ENCODE measurements at places on chromosomes 13 and 19.

GRCh38 chr19:54430306-54431254 is 15.3 kb downstream of the TTYH1 start:
- no peak for DNase-seq

DNA sequence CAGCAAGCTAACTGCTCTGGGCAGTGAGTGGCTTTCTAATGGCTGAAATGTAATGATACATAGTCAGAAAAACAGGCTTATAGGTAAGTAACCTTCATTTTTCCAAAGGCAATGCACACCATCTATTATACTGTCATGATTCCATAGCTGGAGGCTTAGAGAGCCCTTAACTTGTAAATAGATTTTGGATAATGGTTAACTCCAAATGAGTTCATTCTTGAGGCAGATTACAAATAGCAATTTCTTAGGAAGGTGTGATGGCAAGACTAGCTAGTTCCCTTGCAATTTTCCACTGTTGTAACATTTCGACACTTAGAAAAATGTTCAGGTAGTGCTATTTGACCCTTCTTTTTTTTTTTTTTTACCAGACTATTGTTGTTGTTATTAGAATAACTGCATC is 789.8 kb upstream of the PCDH9 start:
- no peak for DNase-seq

DNA sequence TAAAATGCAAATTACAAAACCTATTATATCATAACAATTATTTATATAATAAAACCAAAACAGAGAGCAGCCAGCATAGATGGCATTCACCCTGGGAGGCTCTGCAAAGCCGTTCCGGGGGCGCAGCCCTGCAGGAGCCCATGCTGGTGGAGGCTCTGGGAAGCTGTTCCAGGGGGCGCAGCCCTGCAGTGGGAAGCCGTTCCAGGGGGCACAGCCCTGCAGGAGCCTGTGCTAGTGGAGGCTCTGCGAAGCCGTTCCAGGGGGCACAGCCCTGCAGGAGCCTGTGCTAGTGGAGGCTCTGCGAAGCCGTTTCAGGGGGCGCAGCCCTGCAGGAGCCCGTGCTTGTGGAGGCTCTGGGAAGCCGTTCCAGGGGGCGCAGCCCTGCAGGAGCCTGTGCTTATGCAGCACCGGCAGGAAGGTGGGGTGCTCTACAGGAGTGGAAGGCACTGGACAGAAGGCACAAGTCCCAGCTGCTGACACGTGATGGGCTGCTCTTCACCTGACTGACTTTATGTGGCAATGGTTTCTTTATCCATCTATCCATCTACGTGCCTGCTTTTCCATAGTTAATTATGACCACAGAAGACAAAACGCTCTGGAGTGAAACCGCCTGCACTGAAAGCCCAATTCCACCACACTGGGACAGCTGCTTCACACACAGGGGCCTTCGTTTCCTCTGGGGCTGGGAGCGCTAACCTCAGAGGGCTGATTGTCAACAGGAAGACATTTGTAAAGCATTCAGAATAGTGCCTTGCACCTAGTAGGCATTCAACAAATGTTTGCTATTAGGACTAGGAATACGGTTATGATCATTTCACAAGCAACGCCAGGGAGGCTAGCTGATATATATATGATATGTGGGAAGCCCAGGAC is 23.7 kb downstream of the PCID2 start:
- no peak for DNase-seq

DNA sequence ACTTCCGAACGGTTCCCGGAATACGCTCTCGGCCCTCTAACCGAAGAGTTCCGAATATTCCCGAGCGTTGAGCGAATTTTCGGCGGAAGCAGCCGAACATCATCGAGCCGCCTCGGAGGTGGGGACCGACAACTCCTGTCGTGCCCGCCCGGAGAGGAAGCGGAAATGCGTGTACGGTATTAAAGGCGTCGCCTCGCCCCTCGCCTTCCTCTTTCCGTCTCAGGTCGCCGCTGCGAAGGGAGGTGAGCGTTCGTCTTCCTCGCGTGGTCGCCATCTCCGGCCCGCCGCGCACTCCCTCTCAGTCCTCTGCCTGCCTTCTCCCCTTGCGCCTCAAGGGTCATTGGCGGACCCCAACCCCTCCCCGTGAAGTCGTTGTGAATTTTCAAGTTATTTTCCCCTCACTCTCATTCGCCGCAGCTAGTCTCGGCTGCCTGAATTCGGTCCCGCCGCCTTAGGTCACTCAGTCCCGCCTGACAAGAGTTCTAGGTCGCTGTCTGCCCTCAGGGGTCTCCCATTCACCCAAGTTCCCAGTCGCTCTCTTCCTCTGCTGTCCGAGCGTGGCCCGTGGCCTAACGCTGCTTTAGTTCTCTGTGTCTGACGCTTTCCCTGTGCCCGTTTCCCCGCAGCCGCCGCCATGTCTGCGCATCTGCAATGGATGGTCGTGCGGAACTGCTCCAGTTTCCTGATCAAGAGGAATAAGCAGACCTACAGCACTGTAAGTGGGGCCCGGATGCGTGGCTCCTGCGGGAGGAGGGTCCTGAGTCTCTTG is at the start of gene RPL28:
Gene RPL28 (plus strand): TSS at position 209 of the 769 bp plus-strand sequence. CDS start 426 bp downstream, at position 635.
- peak; percentile 99 for DNase-seq

GRCh38 chr13:38868870-38869269 is 121.8 kb downstream of the STOML3 start:
- DNase-seq = no peak

DNA sequence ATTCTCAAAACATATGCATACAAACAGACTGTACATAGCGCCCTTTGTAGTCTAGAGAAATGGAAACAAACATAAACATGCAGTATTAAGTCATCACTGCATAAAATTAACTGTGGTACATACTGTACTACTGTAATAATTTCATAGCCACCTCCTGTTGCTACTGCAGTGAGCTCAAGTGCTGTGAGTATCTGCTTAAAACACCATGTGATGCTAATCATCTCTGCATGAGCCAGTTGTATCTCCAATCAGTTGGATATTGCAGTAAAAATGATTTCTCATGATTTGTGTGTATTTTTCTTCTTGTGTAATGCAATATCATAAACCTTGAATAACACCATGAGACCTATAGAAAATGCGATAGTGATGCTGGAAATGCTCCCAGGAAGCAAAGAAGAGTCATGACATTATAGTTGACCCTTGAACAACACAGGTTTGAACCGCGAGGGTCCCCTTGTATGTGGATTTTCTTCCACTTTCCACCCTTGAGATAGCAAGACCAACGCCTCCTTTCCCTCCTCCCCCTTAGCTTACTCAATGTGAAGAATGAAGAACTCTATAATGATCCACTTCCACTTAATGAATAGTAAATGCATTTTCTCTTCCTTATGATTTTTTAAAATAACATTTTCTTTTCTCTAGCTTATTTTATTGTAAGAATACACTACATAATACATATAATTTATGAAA is 4.1 kb downstream of the TNFSF13B start:
- DNase-seq = no peak

GRCh38 chr19:3333662-3334061 is 32.7 kb upstream of the NFIC start:
- DNase-seq = no peak
